ENCODE measurements at places on chromosomes 5 and 9.

- no peak for DNase-seq
These were observed 267.5 kb downstream of the NR3C1 start for GRCh38 chr5:143135832-143136551.

DNA sequence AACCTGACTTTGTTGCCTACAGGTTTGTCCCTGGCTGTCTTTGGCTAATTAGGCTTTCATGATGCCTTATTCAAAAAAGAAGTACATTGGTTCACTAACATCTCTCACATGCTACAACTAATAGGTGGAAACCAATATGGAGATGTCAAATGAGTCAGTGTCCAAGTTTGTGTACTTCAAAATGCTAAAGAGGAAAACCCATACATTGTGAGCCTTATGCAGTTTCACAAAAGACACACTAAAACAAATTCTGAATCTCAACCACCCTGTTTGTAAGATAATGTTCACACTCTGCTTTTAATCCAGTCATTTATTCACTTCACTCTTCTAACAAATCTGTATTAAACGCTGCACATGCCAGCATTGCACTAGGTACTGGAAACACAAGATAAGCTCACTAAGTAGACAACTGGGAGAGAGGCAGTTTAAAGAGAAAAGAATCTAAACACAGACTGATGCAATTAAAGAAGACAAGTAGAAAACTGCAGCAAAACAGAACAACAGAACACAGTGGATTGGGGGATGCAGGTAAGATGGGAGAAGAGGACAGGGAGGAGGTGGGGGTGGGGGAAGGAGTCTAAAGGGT lies 104.1 kb downstream of the DROSHA start:
- no peak for DNase-seq

- DNase-seq: no peak
These were observed 185.0 kb downstream of the GLIS3 start for GRCh38 chr9:4114569-4115505.

- peak; percentile 30 for DNase-seq
These were observed 53.4 kb downstream of the TENT4A start for GRCh38 chr5:6766604-6767093.

DNA sequence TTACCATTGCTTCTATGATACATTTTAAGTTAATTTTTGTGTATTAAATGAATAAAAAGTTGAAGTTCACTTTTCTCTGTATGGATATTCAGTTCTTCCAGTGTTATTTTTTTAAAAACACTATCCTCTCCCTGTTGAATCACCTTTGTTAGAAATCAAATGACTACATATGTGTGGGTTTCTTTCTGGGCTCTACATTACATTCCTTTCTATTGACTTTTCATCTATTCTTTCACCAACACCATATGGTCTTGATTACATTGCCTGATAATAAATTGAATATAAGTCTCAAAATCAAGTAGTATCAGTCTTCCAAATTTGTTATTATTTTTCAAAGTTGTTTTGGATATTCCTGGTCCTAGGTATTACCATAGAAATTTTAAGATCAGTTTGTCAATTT lies 7.3 kb upstream of the RASEF start:
- no peak for DNase-seq

- no peak for DNase-seq
These were observed 1400.7 kb downstream of the CDH12 start for GRCh38 chr5:21452449-21452848.

GRCh38 chr9:5756633-5757032 lies 76.3 kb downstream of the ERMP1 start:
- no peak for DNase-seq

DNA sequence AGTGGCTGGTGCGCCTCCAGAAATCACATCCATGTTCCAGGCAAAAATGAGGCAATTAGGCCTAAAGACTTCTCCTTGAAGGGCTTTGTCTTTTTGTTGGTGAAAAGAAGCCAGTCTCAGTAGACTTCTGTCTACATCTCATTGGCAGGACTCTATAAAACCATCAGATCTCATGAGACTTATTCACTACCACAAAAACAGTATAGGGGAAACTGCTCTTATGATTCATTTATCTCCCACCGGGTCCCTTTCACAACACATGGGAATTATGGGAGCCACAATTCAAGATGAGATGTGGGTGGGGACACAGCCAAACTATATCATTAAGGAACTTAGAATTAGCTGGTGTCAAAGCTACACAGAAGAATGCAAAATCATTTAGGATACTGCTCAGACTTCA lies 77.7 kb upstream of the SNX2 start:
- DNase-seq: no peak

DNA sequence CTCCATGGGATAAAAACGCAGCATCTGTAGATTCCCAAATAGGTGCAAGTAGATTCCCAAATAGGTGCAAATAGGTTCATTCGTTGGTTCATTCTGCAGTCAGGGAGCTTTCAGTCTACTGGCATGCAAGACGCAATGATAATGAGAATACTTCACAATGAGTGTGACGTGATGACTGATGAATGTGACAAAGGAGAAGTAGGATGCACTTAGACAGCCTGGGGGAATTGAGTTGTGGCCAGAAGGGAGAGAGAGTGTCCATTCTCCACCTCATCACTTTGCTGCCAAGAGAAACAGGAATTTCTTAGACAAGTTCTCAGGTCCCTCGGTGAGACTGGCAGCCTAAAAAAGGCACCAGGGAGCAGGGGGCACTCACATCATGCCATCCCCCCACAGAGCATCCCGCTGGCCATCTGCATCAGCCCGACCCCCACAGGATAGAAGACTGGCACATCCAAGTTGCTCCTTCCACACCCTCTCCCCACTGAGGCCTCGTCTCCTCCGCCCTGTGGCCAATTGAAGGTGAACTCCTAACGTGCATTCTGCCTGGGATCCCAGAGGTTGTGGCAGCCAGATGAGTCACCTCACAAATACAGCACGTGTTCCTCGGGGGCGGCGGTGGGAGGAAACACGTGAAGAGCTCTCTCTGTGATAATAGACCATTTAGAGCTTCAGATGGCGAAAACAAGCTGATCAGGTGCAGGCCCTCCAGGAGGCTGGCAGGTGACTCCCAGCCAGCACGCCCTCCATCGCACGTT lies 19.9 kb upstream of the KCNIP1 start:
- DNase-seq: no peak

DNA sequence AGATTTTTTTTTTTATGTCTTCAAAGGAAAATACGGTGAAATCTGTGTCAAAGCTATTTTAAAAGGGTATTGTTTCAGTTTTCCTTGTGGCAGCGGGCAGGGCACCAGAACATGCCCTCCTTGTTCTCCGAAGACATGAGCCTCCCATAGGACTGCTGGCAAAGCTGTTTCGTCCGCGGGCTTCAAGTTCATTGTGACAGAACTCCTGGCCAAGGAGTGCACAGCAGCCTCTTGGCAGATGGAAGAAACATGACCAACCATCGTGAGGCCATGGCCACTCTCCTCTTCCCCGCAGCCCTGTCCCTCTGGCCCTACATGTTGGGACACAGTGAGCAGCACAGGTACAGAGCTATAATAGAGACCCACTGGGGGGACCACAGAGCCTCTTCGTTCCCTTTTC lies 99.5 kb downstream of the AOPEP start:
- DNase-seq: no peak

GRCh38 chr5:168624850-168625364 lies 45.7 kb upstream of the PANK3 start:
- DNase-seq: no peak

DNA sequence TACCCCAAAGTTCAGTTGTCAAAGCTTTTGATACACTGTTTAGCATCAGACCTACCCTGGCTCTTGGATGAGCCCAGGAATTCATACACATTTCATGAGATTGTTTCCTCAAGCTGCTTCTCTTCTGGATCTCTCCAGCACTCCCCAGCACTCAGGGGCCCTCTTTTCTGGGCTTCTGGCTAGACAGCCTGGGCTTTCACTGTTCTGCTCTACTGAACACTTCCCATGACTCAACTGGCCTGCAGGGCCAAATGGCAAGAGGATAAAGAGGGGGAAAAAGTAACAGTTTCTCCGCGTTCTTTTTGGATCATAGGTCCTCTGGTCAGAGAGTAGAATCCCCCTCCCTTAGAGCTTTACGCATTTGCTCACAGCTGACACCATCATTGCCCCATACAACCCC lies 20.9 kb upstream of the LURAP1L start:
- no peak for DNase-seq

DNA sequence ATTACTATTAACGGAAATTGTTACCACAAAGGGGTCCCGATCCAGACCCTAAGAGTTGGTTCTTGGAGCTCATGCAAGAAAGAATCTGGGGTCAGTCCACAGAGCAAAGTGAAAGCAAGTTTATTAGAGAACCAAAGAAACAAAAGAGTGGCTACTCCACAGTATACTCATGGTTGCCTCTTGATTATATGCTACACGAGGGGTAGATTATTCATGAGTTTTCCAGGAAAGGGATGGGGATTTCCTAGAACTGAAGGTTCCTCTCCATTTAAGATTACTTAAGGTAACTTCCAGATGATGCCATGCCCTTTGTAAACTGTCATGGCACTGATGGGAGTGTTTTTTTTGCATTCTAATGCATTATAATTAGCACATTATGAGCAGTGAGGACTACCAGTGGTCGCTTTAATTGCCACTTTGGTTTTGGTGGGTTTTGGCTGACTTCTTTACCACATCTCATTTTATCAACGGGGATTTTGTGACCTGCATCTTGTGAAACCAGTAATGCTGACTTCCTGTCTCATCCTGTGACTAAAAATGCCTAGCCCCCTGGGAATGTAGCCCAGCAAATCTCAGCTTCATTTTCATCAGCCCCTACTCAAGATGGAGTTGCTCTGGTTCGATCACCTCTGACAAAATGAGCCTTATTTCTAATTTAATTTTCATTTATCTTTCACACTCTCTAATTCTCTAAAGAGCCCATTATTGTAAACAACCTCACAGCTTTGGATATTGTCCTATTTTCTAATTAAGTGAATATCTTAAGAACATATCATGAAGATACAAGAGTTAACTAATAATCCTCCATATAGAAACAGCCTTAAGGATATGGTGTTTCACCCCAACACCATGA lies 336.3 kb downstream of the RASEF start:
- no peak for DNase-seq

GRCh38 chr9:83508067-83508466 lies 30.1 kb downstream of the FRMD3 start:
- no peak for DNase-seq

GRCh38 chr9:90114641-90115425 lies 510.0 kb downstream of the GADD45G start:
- DNase-seq: no peak

DNA sequence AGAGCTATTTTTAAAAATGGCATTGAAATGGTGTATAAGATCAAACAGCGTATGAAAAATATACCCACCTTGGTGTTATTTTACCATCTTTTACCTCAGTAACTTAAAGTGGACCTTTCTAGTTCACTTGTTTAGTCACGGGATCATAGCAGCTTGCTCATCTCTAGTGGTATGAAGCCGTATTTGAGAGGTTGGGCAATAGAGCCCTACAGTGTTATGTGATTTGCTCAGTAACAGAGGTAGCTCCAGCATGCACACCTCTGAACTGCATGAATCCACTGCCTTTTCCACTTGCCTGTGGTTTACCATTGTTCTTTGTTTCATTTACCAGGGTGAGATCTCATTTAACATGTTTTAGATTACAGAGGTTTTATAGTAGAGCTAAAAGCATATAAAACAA lies 134.4 kb downstream of the ATG10 start:
- DNase-seq: no peak

GRCh38 chr5:102153003-102153759 lies 142.9 kb downstream of the SLCO4C1 start:
- DNase-seq: peak; percentile 3

- no peak for DNase-seq
These were observed 157.8 kb upstream of the RASEF start for GRCh38 chr9:83220730-83221129.

GRCh38 chr5:69213513-69214215 lies 21.0 kb upstream of the CDK7 start:
- DNase-seq: no peak

DNA sequence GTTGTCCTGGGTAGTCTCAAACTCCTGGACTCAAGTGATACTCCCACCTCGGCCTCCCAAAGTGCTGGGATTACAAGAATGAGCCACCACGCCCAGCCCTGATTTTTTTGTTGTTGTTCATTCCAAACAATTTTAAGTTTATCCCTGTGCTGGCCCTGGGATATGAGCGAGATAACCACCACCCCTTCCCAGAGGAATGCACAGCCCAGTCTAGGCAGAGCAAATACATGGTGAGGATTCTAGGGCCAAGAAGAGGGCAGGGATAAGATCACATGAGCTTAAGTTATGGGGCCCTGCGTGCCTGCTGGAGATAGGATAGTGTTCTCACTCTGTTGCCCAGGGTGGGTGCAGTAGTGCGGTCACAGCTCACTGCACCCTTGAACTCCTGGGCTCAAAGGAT lies 21.0 kb upstream of the TOR1B start:
- no peak for DNase-seq

DNA sequence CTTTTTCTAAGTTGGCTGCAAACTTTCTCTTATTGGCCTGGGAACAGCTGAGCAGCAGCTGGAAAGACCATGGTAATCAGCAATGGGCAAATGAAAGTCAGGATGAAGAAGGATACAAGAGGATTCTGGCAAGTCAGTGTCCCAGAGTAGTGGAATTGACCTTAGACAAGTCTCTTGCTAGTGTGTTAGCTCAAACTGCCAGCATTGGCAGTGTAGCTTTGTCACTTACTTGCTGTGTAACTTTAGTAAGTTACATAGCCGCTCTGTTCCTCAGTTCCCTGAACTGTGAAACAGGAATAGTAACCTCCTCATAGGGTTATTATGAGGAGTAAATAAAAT lies 3.6 kb downstream of the ALDH1A1 start:
- no peak for DNase-seq

Data from CD4-positive, alpha-beta T cell treated with Interleukin-15 for 4 hours (primary cell).